ENCODE measurements at places on chromosomes 4 and X.

DNA sequence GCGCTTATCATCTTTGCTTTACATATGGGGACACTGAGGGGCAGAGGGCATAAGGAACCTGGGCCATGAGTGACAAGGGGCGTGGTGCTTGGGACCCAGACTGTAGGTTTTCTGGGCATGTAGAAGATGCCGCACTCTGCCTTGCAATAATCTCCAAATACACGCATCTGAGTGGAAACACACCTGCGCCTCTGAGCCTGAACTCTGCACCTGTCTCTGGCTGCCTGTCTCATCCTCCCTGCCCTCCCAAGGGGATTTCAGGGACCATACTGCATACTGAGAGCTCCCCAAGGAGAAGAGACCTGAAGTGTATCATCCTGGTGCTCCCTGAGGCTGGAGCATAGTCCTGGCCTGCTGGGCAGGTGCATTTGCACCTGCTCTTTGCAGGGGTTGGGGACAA, 34.7 kb upstream of the ASMTL start:
- no peak for DNase-seq

GRCh38 chr4:115433491-115433890, 320.1 kb upstream of the NDST4 start:
- DNase-seq: no peak

- DNase-seq: no peak
These were observed 95.7 kb downstream of the RBMX2 start for GRCh38 chrX:130497531-130497930.

DNA sequence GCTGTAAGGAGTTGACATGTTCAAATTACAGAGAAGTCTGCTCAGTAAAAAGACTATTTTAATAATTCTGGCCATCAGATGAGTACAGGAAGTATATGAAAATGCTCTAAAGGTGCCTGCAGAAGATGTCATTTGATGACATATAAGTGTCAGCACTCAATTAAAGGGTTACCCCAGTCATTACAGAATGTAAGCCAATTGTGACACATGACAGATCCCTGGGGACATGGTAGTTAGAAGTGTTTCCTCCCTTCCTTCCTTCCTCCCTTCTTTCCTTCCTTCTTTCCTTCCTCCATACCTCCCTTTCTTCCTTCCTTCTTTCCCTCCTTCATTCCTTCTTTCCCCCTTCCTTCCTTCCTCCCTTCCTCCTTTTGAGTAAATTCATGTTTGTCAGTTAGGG, 453.0 kb downstream of the RAPGEF2 start:
- no peak for DNase-seq

GRCh38 chr4:47784222-47784621, 53.6 kb downstream of the CORIN start:
- DNase-seq: no peak

- peak; percentile 38 for DNase-seq
These were observed 106.7 kb upstream of the GUCY1A1 start for GRCh38 chr4:155559915-155560314.

GRCh38 chrX:51760657-51761056, 17.4 kb downstream of the GSPT2 start:
- no peak for DNase-seq

- peak; percentile 81 for DNase-seq
These were observed 219.6 kb downstream of the PTTG2 start for GRCh38 chr4:38179690-38180377.

DNA sequence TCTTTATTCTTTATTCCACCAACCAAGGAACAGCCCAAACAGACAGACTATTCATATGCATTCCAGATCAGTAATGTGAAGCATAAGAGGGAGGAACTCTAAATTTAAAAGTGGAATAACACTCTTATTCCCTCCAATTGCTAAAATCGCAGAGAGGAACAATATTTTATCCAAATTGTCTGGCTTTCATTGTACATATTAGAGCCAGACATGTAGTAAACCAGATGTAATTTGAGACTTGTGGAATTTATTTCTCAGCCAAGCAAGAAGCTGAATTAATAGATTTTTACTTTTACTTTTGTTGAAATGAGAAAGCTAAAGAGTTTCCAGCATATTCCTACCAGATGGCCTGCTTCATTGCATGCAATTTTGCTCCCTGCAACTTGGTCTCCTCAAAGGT, 674.6 kb upstream of the SLIT2 start:
- peak; percentile 13 for DNase-seq

DNA sequence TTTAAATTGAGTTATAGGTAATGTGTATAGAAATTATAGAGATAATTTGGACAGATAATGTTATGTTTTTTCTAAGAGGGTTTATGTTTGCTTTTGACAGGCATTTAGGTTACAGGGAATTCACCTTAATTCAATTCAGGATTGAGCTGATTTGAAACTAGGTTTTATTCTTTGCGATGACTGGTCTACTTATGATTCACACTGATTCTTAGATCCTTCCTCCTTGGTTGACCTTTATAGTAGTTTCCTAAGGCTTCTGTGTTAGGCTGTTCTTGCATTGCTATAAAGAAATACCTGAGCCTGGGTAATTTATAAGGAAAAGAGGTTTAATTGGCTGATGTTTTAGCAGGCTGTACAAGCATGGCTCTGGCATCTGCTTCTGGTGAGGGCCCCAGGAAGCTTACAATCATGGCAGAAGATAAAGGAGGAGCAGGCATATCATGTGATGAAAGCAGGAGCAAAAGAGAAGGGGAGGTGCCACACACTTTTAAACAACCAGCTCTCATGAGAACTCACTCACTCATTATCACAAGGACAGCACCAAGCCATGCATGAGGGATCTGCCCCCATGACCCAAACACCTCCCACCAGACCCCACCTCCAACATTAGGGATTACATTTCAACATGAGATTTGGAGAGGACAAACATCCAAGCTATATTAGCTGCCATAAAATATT, 155.0 kb upstream of the SFRP2 start:
- DNase-seq: no peak

DNA sequence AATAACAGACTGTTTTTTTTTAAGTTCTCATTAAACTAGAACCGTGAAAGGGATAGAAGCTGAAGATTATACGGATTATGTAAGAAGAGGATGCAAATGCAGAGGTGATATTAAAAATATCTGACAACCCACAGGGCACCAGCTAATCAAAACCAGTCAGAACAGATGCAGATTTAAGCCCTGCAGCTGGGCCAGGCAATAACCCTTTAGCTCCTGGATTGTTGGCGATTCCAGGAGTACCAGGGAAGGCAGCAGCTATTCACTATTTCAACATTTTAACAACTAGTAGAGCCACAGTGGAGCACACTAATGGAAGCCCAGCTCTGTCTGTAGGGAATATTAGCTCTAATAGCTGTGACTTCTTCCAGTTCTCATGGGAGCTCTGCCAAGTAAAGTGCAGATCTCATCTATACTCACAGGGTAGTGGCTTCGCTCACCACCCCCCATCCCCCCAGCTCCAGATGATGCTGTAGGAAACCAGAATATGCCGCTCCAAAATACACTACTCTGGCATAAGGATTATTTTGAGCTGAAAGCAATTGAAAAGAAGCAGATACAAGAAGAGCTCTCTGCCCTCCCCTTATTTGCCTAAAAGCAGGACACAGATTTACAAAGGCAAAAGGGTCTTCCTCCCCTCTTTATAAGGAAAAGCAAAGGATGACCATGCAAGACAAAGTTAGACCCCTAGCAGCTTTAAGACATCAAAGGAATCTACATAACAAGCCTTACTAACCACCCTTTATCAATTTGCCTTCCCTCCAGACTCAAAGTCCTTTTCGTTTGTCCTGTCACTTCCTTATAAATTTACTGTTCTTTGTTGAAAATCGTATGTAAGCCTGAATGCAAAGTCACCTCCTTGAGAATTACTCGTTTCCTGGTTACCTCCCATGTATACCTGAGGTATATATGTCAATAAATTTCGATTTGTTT, 13.7 kb downstream of the SCD5 start:
- peak; percentile 87 for DNase-seq

GRCh38 chr4:67983333-67983732, 20.0 kb upstream of the TMPRSS11A start:
- no peak for DNase-seq

Measured in EH (cell line).